ENCODE measurements at places on chromosomes 3 and 15.

GRCh38 chr15:53869044-53869805 lies 109.0 kb upstream of the UNC13C start:
- peak; percentile 5 for DNase-seq

DNA sequence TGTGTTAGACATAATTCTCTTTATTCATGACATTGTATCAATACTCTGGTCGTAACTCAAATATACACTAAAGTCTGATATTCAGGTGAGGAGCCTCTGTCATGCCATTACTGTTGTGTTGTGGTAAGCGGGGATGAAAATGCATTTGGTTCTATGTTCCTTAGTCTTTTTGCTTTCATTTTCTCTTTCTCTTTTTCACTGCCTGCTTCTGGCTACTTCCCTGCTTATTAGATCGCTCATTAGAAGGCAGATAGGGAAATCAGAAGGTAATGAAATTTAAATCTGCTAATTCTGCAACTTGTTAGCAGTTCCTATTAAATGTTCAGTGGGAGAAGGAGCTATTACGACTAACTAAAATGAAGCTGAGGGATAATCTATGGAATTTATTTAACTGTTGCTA lies 345.0 kb downstream of the GRM7 start:
- DNase-seq: no peak

- no peak for DNase-seq
Measured at GRCh38 chr3:59313365-59313764, 263.5 kb upstream of the CFAP20DC start.

DNA sequence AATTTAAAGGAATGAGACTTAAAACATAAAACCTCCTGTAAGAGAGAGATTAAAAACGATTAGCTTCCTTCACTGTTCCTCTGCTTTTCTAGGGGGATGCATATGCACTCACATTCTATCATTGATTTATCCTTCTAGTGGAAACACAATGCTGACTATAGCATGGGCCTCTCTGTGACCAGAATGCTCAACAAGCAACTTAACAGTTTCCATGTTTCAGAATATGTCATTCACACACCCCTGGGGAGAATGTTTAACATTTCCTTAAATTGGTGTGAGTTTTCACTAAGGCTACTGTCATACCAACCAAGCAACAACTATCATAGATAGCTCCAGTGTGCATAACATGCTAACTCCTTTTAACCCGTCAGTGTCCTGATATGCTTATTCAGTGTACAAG lies 337.9 kb upstream of the GRM7 start:
- DNase-seq: no peak

DNA sequence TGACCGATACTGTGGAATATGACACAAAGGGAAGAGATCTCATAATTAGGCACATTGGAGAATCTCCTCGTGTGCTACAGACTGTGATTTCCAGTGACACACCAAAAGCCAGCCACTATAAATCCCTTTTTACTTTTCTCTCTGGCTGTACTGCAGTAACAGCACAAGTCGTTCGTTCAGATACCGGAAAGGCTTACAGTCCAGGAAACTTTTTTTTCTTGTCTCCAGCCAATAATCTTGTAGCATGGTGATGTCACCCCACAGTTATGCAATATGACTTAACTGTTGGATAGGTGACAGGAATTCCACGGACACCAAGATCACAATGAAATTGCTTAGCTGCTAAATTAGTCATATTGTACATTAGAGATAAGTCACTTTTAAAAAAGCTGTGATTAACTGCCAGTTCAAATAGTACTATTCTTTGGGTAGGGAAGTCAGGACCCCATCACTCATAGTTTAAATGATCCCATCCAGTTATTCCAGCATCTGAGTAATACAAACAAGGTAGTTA lies 36.3 kb upstream of the TSC22D2 start:
- DNase-seq: peak; percentile 78

- no peak for DNase-seq
Measured at GRCh38 chr3:53665608-53666425, 171.4 kb downstream of the CACNA1D start.

Data from RWPE1 (cell line).